ENCODE measurements at places on chromosomes 4 and X.

DNA sequence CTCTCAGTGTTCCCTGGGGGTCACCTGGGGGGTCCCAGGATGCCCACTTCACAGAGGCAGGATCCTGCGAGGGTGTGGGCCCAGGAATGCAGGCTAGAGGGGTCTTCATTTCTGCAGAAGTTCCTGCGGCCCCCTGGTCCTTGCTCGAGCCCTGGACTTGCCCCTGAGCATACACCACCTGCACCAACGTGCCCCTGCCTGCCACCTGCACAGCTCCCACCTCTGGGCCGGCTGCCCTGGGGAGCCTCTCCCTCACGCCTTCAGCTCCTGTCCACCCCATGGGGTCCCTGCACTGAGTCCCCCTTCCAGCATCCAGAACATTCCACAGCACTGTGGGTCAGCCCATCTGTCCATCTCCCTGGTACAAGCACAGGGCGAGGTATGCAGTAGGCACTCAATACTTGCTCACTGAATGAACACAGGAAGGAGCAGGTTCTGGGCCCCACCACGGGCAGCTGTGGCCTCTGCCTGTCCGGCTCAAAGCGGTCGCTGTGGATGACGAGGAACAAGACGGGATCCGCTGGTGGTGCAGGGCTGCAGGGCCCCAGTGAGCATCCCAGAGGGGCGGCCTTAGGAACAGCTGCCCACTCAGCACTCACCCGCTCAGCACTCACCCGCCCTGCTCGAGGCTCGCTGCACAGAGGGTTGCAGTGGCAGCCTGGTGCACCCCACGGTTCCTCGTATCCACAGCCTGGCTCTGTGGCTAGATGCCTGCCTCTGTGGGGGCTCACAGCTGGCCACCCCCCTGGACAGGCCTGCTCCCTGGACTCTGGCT is 70.5 kb upstream of the MXD4 start:
- no peak for DNase-seq

DNA sequence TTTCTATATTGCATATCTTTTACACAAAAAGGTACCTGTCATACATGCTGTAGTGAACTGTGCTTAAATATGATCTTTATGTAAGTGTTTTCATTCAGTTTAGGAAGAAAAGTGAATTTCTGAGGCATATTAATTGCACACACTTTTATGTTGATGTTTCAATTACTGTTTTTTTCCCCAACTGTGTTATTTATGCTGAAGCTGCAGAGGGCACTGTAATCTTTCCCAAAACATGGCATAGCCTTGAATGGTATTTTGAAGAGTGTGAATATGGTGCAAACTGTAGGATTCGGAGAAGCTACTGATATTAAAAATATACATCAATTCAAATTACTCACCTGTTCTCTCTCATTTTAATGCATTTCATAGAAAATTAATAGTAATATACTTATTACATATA is 6.0 kb upstream of the CENPE start:
- DNase-seq, result no peak

DNA sequence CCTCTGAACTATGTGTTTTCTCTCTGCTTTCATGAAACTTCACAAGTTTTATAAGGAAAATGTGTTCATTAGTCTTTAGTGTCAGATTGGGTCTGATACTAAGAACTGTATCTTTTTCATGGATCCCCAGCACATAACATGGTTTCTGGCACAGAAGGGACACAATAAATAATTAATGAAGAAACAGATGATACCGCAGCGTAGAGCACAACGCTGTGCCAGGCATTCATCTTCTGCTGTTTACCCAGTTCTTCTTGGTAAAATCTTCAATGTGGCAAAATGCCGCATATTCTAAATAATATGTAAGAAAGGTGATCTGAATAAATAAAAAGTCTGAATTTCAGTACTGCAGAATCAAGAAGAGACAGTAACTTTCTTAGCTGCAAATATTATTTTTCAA is 12.3 kb downstream of the SCARB2 start:
- no peak for DNase-seq

DNA sequence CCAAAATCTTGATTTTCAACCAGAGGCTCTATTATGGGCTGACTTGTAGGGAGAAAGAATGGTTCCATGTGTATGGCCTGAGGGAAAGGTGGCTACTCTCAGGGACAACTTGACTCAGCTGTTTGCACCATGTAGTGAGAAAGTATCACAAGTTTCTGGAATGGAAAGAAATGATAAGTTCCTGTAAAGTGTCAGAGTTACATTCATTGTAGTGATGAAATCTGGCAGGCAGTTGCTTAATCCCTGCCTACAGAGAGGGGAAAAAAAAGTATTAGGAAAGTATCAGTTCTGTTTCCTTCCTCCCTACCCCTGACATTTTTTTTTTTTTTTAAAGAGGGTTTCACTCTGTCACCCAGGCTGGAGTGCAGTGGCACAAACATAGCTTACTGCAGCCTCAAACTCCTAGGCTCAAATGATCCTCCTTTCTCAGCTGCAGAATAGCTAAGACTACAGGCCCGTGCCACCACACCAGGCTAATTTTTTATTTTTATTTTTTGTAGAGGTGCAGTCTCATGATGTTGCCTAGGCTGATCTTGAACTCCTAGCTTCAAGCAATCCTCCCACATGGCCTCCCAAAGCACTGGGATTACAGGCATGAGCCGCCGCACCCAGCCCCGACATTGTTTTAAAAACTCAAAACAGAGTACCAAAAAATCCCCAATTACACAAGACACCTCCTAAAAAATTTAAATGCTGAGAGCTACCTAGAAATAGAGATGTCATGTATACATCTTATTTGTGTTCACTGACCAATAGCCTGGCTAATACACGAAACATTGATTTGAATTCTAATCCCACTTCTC is 4.8 kb upstream of the FBXL5 start:
- DNase-seq, result peak; percentile 52

DNA sequence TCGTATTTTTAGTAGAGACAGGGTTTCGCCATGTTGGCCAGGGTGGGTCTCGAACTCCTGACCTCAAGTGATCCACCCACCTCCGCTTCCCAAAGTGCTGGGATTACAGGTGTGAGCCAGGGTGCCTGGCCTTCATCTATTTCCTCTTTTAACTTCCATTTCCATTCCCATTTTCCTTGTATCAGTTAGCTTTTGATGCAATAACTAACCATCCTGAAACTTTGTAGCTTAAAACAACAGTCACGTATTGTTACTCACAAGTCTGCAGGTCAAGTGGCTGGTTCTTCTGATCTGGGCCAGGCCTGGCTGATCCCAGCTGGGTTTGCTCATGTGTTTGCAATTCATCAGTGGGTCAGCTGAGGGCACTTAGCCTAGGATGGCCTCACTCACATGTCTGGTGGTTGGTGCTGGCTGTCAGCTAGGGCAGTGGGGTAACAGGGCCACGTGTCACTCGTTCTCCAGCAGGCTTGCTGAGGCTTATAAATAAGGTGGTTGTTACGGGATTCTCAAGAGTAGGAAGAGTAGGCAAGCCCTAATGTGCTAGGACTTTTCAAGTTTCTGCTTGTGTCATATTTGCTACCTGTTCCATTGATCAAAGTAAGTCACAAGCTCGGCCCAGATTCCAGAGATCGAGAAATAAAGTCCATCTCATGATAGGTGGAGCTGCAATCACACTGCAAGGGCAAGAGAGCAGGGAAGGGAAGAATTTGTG is 88.2 kb downstream of the SOWAHB start:
- no peak for DNase-seq

- no peak for DNase-seq
Observed at GRCh38 chr4:97984545-97985131, 158.6 kb downstream of the STPG2 start.

GRCh38 chr4:110821186-110821585 is 198.3 kb upstream of the PITX2 start:
- DNase-seq, result no peak

DNA sequence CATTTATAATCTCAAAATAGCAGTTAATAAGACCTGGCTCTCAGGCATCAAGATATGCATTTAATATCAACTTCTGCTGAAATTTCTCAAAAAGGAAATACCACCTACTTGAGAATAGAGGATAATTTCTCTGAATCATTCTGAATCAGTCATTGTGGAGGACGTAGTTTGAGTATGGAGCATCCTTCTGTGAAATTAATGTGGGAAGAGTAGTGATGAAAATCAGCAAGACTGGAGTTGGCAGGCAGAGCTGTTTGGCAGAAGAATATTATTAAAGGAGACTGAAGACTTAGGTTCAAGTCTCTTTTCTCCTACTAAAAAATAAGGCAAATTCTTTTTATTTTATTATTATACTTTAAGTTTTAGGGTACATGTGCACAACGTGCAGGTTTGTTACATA is 325.6 kb upstream of the ATOH1 start:
- DNase-seq, result no peak

GRCh38 chrX:28180096-28180495 is 198.8 kb upstream of the DCAF8L1 start:
- no peak for DNase-seq

- no peak for DNase-seq
Observed at GRCh38 chrX:31435592-31435991, 363.8 kb upstream of the FTHL17 start.

- no peak for DNase-seq
Observed at GRCh38 chrX:152588206-152588605, 49.5 kb upstream of the GABRQ start.

GRCh38 chr4:81905971-81906370 is 434.3 kb upstream of the RASGEF1B start:
- no peak for DNase-seq

- DNase-seq, result no peak
Observed at GRCh38 chr4:183852910-183853547, 52.1 kb upstream of the STOX2 start.

DNA sequence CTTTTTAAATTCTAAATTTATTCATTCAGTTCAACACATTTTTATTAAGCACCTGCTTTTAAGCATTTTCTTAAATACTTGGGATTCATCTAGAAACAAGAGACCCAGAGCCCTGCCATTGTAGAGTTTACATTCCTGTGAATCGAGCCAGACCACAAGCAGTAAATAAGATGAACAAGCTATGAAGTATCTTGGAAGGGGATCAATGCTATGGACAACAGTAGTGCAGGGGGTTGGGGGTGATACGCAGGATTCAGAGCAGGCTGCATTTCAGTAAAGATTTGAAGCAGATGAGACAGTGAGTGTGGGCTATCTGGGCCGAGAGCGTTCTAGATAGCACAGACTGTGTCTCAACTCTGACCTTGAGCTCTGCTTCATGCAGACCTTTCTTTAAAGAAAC is 35.1 kb downstream of the CLDN22 start:
- DNase-seq, result peak; percentile 61

GRCh38 chr4:82891707-82892466 is 934 bp upstream of the SEC31A start:
- no peak for DNase-seq

- DNase-seq, result no peak
Observed at GRCh38 chr4:891747-892146, 40.4 kb downstream of the GAK start.

DNA sequence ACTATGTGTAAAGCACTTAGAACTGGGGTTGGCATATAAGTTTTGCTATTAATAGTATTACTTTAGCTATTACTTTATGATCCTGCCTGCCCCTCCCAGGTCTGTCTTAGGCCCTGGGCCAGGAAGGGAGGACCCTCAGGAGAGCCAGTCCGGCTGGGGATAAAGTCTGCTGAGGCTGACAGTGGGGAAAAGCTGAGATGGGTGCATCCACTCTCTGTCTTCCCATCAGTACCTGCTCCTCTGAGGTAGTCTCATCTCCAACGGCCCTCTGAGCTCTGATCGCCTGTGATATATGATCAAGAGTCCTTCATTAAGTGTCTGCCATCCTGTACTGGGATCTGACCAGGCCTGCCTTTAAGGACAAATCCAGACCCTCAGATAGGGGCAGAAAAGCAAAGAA is 156.5 kb upstream of the PJA1 start:
- DNase-seq, result no peak

- DNase-seq, result no peak
Observed at GRCh38 chr4:154029171-154029570, 240.3 kb upstream of the SFRP2 start.

GRCh38 chrX:13370713-13371112 is 50.9 kb upstream of the ATXN3L start:
- DNase-seq, result no peak

GRCh38 chr4:100306018-100306417 is 115.8 kb upstream of the DDIT4L start:
- no peak for DNase-seq

DNA sequence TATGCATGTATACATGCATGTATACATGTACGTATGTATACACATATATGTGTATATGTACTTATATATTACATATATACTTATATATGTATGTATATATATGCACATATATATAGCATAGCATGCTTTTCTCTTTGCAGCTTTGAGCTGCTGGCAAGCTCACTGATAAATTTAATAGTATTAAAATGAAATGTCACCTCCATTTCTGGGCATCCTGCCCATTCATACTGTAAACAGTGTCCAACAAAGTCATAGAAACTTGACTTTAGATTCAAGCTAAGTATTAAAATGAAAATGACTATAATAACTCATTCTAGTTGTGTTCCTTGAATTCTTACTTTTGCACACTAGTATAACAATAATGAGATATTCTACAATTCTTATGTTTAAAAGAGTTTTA is 163.7 kb downstream of the CFAP47 start:
- no peak for DNase-seq

DNA sequence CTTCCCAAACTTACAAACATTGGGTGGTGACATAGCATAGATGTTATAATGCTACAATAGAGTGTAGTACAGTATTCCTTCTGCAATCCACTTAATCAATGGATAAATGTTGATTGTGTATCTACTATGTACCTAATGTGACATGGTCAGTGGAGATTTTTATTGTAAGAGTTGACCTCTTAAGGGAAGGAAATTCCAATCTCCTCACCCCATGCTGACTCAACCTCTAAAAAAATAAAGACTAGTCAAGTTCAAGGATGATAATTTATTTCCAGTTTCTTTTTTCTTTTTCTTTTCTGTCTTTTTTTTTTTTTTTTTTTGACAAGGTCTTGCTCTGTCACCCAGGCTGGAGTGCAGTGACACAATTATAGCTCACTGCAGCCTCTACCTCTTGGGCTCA is 206.5 kb upstream of the STS start:
- no peak for DNase-seq

GRCh38 chr4:177957596-177958360 is 515.5 kb upstream of the AGA start:
- DNase-seq, result no peak

DNA sequence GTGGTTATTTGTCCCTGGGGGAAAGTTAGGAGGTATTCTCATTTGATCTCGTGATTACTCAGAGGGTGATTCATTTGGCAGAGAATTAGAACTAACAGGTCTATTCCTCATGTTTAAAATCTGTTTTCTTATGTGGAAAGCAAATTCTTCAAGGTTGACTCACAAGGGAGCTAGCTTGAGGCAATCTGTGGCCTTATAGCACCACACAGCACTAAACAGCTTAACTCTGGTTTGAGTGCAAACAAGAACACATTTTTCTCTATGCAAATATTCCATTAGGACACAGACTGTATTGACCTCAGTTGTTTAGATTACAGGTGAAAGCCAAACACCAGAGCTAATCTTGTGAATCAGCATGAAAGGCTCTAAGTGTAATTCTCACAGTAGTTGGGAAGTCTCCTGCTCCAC is 694.4 kb upstream of the POU3F4 start:
- DNase-seq, result peak; percentile 58

All from skeletal muscle cell (primary cell).